Colonic mucosa (tissue), 4 donors: ENCODE measurements at places on chromosomes 16 and 17. TPM values are rescaled to one million over a fixed set of nuclear protein-coding genes. Genes with fewer than 3 reads are reported as not detected.

DNA sequence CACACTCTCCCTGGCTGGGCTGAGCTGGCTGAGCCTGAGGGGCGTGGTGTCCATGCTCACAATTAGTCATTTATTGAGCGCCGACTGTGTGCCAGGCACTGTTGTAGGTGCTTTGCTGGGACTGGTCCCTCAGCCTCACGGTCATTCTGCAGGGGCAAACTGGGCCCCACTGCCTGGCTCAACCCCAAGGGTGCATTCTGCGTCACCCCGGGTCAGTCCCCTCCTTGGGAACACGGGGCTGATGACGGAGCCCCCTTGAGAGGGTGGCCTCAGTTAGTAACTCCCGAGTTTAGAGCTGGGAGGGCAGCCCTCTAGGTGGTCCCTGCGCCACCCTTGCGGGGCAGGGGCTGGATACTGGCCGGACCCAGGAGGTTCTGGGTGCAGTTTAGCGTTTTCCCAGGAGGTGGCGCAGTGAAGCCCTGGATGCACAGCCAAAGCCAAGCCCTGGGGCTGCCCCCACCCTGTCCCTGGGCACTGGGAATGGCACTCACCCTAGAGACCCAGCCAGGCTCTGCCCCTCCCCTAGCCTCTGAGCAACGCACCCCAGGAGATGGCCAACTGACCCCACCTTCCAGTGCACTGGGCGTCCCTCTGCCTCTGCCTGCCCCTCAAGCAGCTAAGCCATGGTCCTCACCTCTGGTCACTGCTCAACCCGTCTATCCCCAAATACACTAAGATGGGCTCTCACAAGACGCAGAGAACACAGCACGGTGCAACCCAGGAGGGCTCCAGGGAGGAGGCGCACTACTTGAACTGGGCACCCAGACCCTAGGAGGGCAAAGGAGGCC, 243.2 kb upstream of the GSE1 start:
- no peak overlapping the region for H3K4me3 ChIP-seq
- H3K36me3 ChIP-seq: no peaks in the 10 kb centered on the region
- peaks cover 4% of the 10 kb centered on the region for H3K4me1 ChIP-seq
- no peaks in the 10 kb centered on the region for H3K27me3 ChIP-seq
- peak; percentile 82 for DNase-seq

DNA sequence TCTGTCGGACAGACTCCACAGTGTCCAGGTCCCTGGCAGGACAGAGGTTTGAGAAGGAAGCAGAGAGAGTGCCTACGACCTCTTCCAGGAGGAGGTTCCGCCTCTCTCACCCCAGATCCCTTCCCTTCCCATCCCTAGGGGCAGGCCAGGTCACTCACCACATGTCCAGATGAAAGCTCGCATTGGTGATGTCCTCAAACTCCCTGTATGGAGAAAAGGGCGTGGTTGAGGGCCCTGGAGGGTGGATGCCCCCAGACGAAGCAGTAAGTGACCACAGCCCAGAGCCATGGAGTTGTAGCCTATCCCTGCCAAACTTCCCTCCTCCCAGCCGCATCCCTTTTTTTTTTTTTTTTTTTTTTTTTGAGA, 3.4 kb downstream of the UNC13D start:
- H3K36me3 ChIP-seq: no peaks in the 10 kb centered on the region
- no peak for DNase-seq
- peaks cover 9% of the 10 kb centered on the region for H3K4me1 ChIP-seq

GRCh38 chr16:13110124-13110796, 208.9 kb downstream of the SHISA9 start:
- H3K4me1 ChIP-seq: no peaks in the 10 kb centered on the region
- H3K36me3 ChIP-seq: no peaks in the 10 kb centered on the region
- no peak overlapping the region for H3K4me3 ChIP-seq
- no peak for DNase-seq
- no peaks in the 10 kb centered on the region for H3K27me3 ChIP-seq

DNA sequence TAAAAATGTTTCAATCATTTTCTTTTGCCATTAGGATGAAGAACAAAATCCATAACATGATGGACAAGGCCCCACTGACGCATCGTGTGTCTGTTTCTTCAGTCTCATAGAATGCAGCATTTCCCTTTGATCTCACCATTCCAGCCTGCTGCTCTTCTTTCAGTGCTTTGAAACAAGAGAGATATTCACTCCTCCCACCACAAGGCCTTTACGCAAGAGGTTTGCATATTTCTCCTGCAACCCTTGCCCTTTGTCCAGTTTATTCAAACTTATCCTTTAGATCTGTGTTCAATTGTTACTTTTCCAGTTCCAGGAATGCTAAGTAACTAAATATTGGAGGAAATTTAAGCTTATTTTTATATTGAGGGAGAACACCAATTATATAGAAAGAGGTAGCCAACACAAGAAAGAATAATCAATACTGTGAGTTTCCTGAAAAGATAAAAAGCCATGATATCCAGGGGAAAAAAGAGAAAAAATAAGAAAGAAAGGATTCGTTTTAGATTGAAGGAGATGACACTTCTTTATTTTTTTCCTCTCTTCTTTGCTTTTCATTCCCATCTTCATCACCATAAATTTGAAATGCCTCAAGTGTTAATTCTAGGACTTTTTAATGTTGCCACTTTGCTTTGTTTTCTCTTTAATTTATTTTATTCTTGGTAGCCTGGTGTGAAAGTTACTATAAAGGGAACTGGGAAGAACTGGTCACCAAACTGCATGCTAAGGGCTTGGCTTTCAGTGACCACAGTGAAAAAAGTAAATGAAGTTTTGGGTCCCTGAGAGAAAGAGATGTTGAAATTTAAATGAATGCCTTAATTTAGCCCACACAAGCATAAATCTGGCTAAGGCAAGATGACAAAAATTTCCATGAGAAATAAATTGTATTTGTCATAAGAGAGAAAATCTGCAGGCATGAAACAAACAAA, 102.1 kb downstream of the KIF2B start:
- no peak for DNase-seq
- H3K36me3 ChIP-seq: no peaks in the 10 kb centered on the region

GRCh38 chr16:73505577-73505976, 457.6 kb upstream of the ZFHX3 start:
- DNase-seq: no peak
- H3K4me1 ChIP-seq: no peaks in the 10 kb centered on the region
- H3K27ac ChIP-seq: no peak overlapping the region
- H3K36me3 ChIP-seq: no peaks in the 10 kb centered on the region
- H3K4me3 ChIP-seq: no peak overlapping the region

GRCh38 chr17:37725021-37725595, 19.8 kb downstream of the HNF1B start:
- H3K27ac ChIP-seq: peak overlapping the region; percentile 72
- DNase-seq: no peak
- no peak overlapping the region for H3K4me3 ChIP-seq
- H3K4me1 ChIP-seq: peaks cover 14% of the 10 kb centered on the region
- no peaks in the 10 kb centered on the region for H3K27me3 ChIP-seq
- H3K36me3 ChIP-seq: no peaks in the 10 kb centered on the region

DNA sequence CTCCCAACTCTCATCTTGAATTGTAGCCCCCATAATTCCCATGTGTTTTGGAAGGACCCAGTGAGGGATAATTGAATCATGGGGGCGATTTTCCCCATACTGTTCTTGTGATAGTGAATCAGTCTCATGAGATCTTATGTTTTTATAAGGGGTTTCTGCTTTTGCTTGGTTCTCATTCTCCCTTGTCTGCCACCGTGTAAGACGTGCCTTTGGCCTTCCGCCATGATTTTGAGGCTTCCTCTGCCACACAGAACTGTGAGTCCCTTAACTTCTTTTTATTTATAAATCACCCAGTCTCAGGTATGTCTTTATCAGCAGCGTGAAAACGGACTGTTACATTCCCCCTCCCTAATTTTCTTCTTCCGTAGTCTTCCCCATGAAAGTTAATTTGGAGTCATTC, 124.0 kb downstream of the ABCA8 start:
- no peaks in the 10 kb centered on the region for H3K4me1 ChIP-seq
- H3K36me3 ChIP-seq: no peaks in the 10 kb centered on the region
- H3K27me3 ChIP-seq: no peaks in the 10 kb centered on the region
- H3K4me3 ChIP-seq: no peak overlapping the region
- no peak for DNase-seq

GRCh38 chr17:3557768-3558583, at the start of gene TRPV3:
Gene TRPV3 (minus strand): TSS chr17:3557812. CDS start chr17:3554850, 2,962 bp downstream.
- peak within 1 kb of the TSS; percentile 60 for H3K27ac ChIP-seq
- peak within 1 kb of the TSS; percentile 11 for H3K4me3 ChIP-seq
- H3K36me3 ChIP-seq: no peaks in the 10 kb centered on the region
- peak; percentile 87 for DNase-seq

DNA sequence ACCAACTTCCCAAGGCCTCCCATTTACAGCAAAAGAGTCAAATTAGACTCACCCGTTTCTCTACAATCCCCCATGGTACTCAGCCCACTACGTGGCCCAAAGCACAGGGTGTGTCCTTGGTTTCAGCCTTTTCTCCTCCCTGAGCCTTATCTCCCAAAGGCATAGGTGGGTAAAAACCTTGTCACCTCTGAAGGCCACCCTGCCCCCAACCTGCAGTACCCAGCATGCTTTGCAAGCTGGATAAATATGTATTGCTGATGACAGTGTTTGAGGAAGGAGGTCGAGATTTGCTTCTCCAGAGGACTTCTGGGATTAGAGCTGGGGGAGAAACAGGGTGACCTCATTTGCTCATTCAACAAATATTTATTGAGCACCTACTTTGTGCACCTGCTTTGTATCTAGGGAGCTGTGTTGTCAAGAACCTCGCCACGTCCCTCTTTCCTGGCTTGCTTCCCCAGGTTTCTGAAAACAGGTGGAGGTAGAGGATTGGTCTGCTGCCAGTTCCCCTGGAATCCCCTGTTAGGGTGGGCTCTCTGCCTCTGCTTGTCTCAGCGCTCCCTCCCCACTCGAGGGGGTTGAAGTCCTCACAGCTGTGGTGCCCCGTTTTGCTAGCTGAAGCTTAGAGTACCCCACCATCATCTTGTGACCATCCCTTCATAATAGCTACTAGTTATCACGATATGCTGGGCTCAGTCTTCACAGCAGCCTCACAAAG, 3.0 kb downstream of the LASP1 start:
- peaks cover 45% of the 10 kb centered on the region for H3K4me1 ChIP-seq
- H3K36me3 ChIP-seq: no peaks in the 10 kb centered on the region
- peak overlapping the region; percentile 100 for H3K27ac ChIP-seq
- peak; percentile 80 for DNase-seq
- H3K4me3 ChIP-seq: peak overlapping the region; percentile 89
- H3K27me3 ChIP-seq: no peaks in the 10 kb centered on the region

- no peaks in the 10 kb centered on the region for H3K27me3 ChIP-seq
- no peak overlapping the region for H3K4me3 ChIP-seq
- no peaks in the 10 kb centered on the region for H3K36me3 ChIP-seq
- peaks cover 4% of the 10 kb centered on the region for H3K4me1 ChIP-seq
These were observed 147.6 kb upstream of the HLF start for GRCh38 chr17:55117164-55117563.

- H3K36me3 ChIP-seq: no peaks in the 10 kb centered on the region
- no peak overlapping the region for H3K4me3 ChIP-seq
- no peaks in the 10 kb centered on the region for H3K27me3 ChIP-seq
- no peak for DNase-seq
- no peak overlapping the region for H3K27ac ChIP-seq
These were observed 26.5 kb upstream of the FAAP100 start for GRCh38 chr17:81578561-81579225.

DNA sequence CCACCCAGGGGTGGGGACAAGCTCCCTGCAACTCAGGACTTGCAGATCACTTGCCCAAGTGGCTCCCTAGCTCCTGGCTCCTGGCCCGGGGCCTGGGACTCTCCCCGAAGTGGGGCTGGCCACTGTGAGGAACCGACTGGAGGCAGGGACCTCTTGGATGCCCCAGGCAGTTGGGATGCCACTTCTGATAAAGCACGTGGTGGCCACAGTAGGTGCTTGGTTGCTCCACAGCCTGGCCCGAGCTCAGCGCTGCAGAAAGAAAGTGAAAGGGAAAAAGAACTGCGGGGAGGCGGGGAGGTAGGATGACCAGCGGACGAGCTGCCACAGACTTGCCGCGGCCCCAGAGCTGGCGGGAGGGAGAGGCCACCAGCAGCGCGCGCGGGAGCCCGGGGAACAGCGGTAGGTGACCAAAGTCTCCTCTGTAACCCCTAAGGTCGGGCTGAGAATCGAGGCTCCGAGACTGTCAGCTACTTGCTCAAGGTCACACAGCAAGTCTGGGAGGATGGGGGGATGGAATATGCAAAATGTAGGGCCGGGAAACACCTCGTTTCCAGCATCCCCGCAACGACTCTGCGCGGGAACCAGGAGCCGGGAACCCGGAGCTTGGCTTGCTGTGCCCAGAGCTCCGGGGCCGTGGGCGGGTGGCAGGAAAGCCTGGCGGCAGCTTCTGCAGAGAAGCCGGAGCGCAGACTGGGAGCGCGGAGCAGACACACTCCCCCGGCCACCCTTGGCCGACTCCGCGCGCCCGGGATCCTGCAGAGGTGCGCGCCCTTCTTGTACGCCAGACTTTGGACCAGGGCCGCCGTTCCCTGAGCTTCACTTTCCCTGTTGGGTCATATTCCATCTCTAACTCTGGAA, 1.9 kb downstream of the CIITA start:
- H3K36me3 ChIP-seq: no peaks in the 10 kb centered on the region
- peak; percentile 67 for DNase-seq
- H3K4me1 ChIP-seq: peaks cover 5% of the 10 kb centered on the region
- no peaks in the 10 kb centered on the region for H3K27me3 ChIP-seq

DNA sequence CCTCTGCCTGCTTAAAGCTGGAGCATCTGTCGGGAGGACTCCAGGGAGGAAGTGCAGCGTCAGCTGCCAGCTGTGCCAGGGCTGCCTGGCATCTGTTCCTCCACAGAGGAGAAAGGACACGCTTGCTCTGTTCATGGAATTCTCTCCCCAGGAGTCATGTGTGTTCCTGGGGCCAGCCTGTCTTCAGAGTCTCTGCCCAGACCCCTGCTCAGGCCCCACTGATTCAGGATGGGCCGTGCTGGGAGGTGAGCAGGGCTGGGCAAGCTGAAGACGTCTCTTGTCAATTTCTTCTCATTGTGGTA, 24.2 kb downstream of the CRISPLD2 start:
- no peaks in the 10 kb centered on the region for H3K4me1 ChIP-seq
- no peaks in the 10 kb centered on the region for H3K27me3 ChIP-seq
- H3K4me3 ChIP-seq: no peak overlapping the region

DNA sequence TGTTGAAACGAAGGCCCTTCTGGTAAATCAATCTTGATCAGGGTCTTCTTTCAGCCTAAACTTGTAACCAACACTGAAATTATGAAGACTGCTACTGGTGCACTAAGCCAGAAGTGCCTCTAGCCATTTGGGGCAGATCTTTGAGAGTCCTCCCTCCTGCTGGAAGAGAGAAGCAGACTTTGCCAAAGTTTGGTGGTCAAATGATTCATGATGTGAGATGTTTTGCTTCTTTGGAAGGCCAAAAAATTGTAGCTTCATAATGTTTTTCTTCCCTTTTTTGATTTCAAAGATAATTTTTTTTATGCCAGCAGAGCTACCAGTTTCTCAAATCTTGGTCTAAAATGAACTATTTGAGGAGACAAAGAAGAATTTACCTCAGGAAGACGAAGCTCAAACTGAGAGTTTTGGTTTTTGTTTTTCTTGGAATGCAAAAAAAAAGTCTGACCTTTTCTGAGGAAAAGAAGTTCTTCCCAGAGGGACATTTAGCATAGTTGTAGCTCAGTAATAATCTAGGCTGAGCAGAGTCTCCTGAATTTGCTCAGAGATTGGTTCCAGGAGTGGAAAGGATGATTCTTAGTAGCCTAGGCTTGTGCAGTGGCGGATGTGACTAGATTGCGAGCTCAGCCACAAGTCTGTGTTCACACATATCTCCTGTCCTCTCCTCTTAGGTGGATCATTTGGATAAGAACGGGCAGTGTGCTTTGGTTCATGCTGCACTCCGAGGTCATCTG, 50.9 kb downstream of the CYB561 start:
- no peak for DNase-seq
- H3K27me3 ChIP-seq: no peaks in the 10 kb centered on the region
- H3K36me3 ChIP-seq: no peaks in the 10 kb centered on the region
- H3K27ac ChIP-seq: no peak overlapping the region

CHRNE gene
- not detected for total RNA-seq

VPS25 gene
- total RNA-seq: 86.9 TPM

TMEM92 gene
- total RNA-seq: 18.5 TPM

KRTAP2-4 gene
- not detected for total RNA-seq

TRPV3 gene
- total RNA-seq: 7.4 TPM

DHX58 gene
- 11.3 TPM for total RNA-seq
